ENCODE measurements at places on chromosomes 1 and 21.

DNA sequence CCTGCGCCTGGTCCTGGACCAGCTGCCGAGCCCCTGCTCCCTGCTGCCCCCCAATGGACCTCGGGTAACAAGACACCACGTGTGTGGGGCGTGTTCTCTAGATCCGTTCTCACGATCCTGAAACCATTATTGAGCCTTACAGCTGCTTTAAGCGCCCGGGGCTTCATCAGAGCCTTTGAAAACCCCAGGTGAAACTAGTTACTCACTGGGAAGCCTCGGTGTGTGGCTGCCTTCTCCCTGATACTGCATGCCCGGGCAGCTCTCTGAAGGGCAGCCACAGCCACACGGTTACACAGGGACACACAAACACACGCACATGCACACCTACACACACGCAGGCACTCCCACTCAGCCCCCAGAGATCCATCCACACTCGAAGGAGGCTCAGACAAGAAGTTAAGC is 5.3 kb downstream of the HES2 start:
- DNase-seq, result peak; percentile 92

DNA sequence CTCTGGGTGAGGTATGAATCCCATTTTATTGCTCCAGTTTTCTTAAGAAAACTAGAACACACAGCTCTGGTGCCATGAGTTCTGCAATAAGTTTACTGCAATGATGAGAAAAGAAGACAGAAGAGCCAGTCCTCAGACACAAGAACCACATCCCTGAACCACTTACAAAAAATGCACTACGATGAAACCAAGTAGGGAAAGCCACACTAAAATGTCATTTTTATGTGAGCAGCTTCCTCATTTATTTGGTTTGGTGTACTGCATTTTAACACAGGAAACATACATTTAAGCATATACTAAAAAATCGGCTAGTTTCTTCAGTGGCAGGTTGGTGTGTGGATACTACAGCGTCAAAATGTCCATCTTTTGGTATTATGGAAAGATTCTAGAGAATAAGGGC is 95.9 kb downstream of the PTPN14 start:
- no peak for DNase-seq

GRCh38 chr1:67458663-67459062 is 28.5 kb upstream of the SERBP1 start:
- DNase-seq, result peak; percentile 47

DNA sequence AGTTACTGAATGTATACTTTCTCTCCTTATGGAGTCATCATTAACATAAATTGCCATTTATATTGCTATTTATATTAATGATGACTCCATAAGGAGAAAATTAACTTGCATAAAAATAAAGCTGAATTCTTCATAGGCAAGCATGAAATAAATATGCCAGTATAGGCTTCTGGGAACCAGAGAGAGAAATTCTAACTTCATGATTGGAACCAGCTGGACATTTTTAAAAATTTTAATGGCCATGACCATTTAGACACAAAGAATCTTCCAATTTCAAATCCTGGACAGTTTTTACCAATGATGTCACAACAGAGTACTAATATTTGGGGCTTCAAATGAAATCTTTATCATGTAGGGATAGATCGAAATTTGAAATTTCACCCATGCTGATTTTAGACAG is 268.7 kb downstream of the PTGER3 start:
- DNase-seq, result no peak

- DNase-seq, result no peak
These were observed 23.4 kb upstream of the TRAPPC10 start for GRCh38 chr21:43988506-43989230.

GRCh38 chr1:153371231-153371630 is 4.2 kb downstream of the S100A12 start:
- DNase-seq, result no peak

GRCh38 chr1:233004451-233004850 is 54.0 kb downstream of the NTPCR start:
- no peak for DNase-seq

GRCh38 chr1:227748496-227749182 is 13.4 kb downstream of the SNAP47 start:
- no peak for DNase-seq

DNA sequence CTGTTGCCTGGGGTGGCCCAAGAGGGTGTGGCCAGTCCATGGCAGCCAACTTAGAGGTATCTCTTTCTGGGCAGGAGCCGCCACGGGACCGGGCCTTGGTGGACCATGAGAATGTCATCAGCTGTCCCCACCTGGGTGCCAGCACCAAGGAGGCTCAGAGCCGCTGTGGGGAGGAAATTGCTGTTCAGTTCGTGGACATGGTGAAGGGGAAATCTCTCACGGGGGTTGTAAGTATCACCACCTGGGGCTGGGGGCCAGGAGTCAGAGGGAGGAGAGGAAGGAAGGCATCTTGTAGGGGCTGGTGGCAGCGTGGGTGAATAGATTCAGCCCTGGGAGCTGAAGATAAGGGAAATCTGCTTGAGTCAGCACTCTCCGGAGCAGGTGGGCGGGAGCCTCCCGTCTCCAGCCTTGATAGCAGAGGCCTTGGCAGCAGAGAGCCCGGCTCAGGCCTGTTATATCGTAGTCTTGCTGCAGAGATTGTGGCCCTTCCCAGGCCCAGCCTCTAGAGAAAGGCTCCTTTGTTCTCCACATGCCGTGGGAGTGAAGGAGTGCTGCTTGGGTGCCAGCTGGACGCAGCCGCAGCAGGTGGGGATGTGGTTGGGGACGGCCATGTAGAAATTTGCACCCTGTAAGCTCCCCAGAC is 25.4 kb downstream of the PHGDH start:
- DNase-seq, result no peak

DNA sequence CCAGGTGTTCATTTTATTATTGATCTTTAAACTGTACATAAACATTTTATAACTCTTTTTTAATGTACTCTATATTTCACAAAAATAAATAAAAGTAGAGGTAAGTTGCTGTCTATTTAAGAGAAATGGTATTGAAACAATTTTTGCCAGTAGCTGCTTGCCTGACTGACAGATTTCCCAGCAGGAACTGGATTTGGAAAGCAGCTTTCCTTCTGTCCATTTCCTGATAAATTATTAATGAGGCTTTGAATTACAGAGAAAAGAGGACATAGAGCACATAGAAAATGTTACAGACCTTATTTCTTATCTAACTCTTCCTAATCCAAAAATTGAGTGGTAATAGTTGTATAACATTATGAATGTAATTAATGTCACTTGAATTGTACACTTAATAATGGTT is 79.7 kb upstream of the BCL10 start:
- DNase-seq, result no peak

DNA sequence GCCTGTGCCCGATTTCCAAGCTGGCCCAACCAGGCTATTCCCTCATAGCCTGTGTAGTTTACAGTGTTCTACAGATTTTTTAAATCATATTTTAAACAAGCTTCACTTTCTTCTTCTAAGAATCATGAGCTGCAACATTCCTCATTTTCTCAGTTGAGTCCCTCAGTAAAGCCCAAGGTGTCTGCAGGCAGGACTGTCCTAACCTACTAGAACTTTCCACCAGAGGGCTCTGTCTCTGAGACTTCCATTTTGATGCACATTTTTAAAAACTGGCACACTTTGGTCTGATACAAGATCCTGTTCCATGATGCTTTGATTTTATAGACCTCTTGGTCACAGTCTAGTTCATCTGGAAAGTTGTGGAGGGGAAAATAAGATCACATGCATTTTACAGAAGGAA is 21.6 kb upstream of the SLAMF6 start:
- DNase-seq, result peak; percentile 30

DNA sequence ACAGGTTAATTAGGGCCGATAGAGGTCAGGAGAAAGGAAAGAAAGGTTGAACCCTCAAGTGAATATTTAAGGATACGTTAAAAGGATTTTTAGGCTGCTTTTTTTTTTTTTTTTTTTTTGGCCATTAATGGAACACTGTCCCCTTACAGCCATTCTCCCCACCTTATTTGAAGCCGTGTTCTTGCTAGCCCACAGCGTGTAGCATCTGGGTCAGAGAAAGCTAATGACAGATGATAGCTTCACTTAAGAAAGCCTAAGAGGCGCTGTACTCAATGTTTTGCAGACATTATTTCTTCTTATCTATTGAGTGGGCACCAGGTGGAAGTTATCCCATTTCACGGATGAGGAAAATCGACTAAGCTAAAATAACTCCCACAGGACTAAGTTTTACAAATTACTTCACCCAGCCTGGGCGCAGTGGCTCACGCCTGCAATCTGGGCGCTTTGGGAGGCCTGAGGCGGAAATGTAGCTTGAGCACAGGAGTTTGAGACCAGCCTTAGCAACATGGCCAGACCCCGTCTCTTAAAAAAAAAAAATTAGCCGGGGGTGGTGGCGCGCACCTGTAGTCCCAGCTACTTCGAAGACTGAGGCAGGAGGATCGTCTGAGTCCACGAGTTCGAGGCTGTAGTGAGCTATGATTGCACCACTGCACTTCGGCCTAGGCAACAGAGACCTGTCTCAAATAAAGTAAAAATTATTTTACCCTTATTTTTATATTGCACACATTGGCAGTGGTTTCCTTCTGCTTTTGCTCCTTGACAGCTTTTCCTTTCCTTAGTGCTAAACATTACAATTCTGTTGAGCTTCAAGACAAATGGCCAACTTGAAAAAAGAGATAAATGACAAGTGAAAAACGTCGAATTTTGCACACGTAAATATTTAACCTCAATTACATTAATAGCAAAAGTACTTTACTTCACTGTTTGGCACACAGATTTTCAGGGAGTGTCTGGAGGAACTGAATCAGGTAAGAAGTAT is 1.1 kb upstream of the PHTF1 start:
- DNase-seq, result no peak

- peak; percentile 15 for DNase-seq
These were observed 15.0 kb downstream of the PIK3C2B start for GRCh38 chr1:204479387-204480136.

- DNase-seq, result no peak
These were observed 391.9 kb downstream of the SIPA1L2 start for GRCh38 chr1:232238009-232238408.

DNA sequence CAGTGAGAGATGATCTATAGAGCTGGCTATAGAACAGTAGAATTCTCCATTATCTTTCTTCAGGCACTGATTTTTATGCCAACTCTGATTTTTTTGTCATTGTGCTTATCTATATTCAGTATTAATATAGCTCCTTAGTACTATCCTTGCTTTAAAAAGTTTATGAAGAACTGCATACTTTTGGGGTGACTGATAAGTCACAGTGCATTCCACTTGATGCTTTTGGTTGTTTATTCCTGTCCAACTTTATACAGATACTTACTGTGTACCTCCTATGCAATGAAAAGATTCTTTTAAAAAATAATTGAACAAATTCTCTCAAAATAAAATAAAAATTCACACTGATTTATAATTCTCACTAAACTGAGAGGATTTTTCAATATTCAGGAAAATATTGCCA is 71.6 kb downstream of the COL24A1 start:
- no peak for DNase-seq

GRCh38 chr1:8019229-8019620 is 6.9 kb downstream of the ERRFI1 start:
- DNase-seq, result no peak

DNA sequence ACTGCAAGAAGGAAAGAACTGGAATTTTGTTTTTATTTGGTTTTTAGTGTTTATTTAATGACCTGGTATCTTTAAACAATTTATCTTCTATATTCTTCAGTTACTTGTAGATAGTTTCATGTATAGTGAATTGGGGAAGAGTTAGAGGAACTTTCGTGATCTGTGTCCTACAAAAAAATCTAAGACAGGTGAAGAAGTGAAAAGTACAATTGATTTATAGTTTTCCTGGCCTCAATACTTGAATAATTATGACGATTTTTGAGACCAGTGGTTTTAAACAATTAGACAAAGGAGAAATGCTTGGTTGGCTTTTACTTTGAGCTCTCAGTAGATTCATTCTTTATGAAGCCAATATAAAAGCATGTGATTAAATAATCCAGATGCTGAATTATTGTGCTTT is 7.5 kb downstream of the MIER1 start:
- no peak for DNase-seq

DNA sequence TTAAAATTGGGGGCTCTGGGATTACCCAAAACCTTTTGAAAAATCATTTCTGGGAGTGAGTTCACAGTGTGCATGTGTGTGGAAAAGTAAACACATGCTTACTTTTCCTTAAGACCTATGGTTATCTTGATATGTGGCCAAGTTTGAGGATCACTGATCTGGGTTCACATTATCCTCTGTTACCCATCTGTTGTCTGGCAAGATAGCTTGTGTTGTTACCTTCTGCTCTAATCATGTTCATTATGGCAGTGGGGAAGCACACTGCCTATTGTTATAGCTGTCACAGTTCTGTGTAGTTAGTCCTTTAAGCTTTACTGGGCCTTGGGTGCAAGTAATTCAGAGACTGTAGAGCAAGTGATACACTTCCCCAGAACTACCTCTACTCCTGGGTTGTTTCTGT is 5.0 kb downstream of the CTBS start:
- DNase-seq, result no peak

DNA sequence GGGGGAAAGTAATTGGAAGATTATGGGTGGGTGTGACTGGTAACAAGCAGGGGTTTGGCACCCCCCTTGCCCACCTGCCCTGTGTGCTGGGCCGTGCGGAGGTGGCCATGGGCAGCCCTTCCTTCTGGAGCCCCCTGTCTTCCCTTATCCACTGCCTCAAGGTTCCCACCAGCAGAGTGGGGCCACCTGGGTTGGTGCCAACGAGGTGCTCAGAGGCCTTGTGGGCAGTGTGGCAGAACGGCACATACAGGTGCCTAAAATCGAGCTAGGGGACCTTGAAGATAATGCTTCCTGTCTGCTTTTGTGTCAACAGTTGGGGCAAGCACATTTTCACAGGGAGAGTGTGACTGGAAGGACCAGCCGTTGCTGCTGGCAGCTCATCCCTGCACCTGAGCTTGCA is 161.8 kb downstream of the PCBP3 start:
- no peak for DNase-seq

- no peak for DNase-seq
These were observed 85.2 kb downstream of the BEND5 start for GRCh38 chr1:48691429-48692001.

GRCh38 chr21:29481641-29482040 is 182.9 kb downstream of the BACH1 start:
- DNase-seq, result no peak

- no peak for DNase-seq
These were observed 12.0 kb downstream of the DDAH1 start for GRCh38 chr1:85452948-85453347.

DNA sequence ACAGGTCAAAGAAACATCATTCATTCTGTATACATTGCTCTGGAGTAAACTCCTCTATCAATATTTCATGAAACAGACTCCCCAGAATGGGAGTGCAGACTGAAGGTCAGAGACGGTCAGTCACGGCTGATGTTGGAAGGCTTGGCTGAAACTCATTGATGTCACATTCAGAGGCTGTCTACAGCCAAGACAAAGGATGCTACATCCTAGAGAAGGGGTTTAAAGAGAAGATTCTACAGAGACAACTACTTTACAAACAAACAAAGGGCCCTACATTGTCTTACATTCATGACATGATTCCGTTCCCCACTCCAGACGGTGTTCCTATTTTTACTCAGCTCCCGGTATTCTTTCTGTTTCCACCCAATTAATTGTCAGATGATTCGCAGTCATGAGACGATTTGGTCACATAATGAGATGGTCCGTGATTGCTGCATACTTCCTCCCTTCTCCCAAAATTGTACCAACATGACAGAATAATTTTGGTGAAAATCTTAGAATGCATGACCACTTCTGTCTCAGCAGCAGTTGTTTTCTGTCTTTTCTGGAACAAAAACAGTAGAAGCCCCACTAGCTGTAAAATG is 73.8 kb upstream of the VAV3 start:
- DNase-seq, result no peak
